ENCODE measurements at places on chromosomes 5 and 9.

- no peak for DNase-seq
Observed at GRCh38 chr5:103514371-103514770, 48.2 kb downstream of the NUDT12 start.

GRCh38 chr5:54670281-54670680 is 152.7 kb downstream of the SNX18 start:
- no peak for DNase-seq

GRCh38 chr5:157100140-157100679 is 8.6 kb downstream of the HAVCR2 start:
- DNase-seq, result no peak

DNA sequence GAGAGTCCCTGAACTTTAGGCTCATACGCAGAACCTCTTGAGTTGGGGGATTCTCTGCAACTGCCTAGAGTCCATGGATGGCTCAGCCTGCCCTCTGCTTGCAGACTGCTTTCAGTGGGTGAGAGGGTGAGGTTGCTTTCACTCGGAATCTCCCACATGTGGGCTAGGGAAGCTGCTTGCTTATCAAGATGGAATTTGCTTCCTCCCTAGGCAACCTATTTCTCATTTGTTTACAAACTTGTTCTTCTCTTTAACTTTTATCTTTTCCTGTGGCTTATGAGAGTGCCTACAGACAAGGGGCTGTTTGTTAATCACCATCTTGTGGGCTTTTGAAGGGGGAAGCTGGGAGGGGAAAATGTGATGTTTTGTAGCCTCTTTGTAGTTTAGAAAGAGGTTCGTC is 10.0 kb downstream of the TLE4 start:
- DNase-seq, result no peak

DNA sequence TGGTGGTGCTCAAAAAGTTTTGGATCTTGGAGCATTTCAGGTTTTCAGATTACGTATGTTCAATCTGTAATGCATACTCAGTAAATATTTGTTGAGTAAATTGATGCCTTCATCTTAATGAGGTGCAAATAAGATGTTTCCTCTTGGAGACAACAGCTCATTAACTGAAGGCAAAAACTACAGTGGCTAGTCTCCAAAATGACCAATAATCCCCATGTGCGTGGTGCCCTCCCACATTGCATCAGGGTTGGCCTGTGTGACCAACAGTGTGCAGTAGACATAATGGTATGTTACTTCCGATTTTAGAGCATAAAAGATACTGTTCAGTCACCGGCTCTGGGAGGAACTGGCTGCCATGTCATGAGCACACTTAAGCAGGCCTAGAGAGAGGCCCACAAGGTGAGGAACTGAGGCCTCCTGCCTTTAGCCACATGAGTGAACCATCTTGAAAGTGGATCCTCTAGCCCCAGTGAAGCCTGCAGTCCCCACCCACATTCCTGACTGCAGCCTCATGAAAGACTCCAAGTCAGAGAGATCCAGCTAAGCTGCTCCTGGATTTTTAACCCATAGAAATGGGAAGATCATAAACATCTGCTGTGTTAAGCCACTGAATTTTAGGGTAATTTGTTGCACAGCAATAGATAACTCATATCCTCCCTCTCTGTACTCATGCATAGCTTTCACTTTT is 55.7 kb downstream of the LIFR start:
- DNase-seq, result no peak

- DNase-seq, result no peak
Observed at GRCh38 chr9:36249189-36249588, 9.1 kb downstream of the GNE start.

- no peak for DNase-seq
Observed at GRCh38 chr5:141373673-141374317, at the start of gene PCDHGA6. PCDHGA6 (plus strand) TSS chr5:141373891; CDS start chr5:141374084, 193 bp downstream.

DNA sequence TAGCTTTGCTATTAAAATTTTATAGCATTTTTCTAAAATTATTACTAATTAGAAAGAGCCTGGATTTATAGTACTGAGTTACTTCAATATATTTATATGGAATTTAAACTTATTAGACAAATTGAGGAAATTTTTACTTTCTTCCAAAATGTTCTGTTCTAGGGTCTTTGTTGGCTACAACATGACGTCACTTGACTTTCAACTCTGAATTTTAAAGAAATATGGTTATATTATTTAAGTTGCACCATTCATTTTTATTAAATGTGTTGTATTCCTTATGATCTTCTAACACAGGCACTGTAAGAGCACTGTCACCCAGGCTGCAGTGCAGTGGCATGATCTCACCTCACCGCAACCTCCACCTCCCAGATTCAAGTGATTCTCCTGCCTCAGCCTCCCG is 119.4 kb upstream of the CYLC2 start:
- no peak for DNase-seq

DNA sequence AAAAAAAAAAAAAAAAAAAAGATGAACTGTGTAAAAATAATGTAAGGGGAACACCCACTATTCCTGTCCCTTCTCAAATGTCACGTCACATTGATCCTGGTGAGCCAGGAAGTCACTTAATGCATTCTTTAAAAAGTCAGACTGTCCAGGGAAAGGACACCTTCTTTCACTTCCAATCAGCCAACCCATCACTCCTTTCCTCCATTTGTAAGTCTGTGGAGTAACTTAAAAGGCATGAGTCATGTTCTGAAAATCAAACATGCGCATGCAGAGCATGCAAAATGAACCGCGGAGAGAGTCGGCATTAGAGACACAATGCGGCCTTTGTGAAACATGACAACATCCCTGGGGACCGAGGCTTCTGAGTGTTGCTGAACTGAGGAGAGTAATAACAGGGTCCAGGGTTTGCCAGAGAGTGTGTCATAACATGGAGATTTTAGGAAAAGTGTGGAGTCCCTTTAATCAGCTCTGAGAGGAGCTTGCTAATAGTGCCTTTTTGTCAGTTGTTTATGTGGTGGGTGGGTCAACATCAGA is 77.6 kb upstream of the SEMA6A start:
- no peak for DNase-seq

GRCh38 chr9:69502671-69503301 is 169.4 kb downstream of the APBA1 start:
- DNase-seq, result no peak

DNA sequence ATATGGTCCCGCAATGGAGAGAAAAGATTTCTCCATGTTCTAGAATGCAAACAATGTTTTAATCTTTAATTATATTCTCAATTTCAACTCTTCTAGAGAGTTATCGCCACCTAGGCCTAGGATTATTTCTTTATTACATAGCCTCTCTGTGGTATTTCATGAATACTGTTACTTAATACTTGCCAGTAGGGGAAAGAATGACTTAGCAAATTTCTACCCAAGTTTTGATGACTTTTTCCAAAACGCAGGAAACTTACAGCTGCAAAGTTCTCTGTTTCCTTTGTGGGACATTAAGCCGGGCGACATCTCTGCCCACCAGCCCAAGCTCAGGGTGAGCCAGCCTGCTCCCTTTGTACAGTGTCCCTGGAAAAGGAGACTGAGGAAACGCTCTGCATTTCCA is 73.8 kb downstream of the MED27 start:
- no peak for DNase-seq

DNA sequence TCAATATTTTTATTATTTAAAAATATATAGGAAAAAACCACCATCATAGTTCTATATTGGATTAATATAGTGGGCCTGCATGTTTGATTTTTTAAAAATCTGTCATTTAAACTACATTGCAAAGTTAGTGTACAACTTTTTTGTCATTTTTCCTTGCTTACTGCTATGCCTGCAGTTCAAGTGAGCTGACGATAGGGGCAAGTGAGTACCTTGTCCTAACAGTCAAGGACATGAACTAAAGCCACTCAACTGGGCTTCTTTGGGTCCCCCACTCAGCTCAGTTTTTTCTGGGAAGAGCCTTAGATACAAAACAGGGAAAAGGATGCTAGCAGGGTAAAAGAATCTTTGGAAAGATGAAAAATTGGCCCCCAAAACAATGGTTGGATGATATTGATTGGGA is 269.9 kb downstream of the MAN2A1 start:
- DNase-seq, result no peak

GRCh38 chr9:21830589-21830988 is 28.2 kb downstream of the MTAP start:
- DNase-seq, result no peak

DNA sequence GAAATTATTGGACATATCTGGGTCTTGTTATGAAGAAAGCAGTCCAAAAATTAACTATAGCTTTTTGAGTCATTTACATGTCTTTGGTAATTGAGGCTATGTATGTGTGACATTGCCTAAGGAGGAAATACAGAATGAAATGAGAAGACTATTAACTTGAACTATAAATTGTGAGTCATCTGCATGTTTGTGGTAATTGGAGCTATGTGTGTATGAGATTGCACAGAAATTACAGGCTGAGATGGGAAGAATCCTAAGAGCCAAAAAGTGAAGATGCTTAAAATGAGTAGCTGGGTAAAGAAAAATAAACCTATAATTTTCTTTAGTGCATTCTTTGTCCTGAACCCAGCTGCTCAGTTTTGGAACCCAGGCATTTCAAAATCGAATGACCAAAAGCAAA is 747.6 kb upstream of the EDIL3 start:
- no peak for DNase-seq

DNA sequence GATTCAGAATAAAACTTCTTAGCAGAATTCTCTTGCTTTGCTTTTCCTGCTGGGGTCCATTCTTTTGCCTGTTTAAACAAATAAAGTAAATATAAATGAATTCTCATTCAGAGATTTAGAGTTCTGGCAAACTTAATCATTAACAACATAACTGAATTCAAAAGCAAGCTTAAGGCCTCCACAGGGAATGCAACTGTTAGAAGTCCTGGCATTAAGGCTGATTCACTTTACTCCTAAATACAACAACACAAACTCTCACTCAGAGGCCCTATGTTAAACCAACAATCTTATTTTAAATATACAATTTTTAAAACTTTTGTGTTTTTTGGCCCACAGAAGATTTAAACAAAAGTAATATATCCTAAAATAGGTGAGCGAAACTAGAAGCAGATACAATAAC is 178.3 kb downstream of the AP3B1 start:
- DNase-seq, result no peak

DNA sequence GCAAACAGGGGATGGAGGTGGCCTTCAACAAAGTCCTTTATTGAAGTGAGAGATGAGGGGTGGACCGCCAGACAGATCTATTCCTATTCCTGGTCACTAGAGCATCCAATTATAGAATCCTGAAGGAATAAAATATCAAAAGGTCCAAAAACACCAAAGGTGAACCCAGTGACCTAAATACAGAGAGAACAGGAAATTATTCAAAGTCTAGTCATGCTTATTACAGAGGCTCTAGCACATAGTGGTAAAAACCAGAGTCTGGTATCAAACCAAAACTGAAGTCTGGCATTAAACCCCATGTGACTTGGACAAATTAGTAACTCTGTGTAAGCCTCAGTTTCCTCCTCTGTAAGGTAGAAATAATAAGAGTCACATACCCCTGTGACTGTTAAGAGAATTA is 100.5 kb upstream of the SNX2 start:
- DNase-seq, result no peak

DNA sequence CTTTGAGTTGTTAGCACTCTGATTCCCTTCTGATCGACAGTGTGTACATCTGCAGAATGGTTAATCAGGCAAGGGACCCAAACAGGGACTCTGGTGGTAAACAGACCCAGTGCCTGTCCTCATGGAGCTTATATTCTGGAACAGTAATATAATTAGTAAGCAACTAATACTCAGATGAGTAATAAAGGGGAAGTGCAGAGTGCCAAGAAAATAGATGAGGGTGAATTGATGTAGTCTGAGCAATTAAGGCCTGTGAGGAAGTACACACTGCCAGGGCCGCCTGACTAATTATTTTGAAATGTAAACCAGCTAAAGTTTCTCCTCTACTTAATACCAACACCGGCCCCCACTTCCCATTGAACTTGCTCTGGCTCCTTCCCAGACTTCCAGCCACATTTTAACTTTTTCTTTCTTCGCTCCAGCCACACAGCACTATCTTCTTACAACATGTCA is 4.2 kb downstream of the DHX29 start:
- DNase-seq, result no peak

DNA sequence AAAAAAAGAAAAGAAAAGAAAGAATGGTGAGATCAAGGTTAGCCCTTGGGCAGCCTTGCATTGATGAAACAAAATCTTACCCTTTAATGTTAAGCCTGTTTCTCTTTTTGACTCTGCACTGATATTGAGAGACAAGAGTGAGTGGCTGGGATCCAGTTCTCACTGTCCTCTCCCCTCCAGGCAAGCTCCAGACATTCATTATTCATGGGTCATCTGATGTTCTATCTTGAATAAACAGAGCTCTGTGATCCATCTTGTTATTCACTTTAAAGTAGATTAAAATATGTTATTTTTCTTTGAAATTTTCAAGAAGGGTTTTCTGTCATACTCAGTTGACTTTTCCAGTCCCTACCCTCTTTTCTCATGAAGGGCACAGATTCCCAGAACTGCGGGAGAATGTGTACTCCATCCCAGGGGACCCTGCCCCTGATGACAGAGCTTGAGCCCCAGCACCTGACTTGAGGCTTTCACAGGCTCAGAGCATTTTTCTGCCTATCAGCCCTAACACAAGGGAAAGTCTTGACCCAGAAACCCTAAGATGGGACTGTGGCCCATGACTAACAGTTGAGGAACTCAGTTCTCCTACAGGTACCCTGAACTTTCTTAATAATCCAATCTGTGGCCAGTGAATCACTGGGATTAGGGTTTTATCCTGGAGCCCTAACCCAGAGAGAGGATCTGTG is 24.1 kb downstream of the ACTL7B start:
- no peak for DNase-seq

DNA sequence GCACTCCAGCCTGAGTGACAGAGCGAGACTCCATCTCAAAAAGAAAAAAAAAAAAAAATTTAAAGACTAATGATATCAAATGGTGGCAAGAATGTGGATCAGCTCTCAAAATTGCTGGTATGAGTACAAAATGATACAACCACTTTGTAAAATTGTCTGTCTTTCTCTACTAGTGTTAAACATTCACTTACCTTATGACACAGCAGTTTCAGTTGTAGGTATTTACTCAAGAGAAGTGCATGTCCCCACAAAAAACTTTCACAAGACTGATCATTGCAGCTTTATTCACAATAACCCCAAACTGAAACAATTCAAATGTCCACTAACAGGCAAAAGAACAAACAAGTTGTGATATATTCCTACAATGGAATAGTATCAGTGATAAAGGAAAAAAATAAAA is 14.7 kb upstream of the CETN3 start:
- no peak for DNase-seq

- DNase-seq, result no peak
Observed at GRCh38 chr9:129419382-129419899, 201.5 kb downstream of the C9orf50 start.

GRCh38 chr5:56659971-56660370 is 155.4 kb upstream of the MAP3K1 start:
- DNase-seq, result no peak

GRCh38 chr5:55633574-55634208 is 78.4 kb downstream of the SLC38A9 start:
- no peak for DNase-seq
